D721Med (cell line): ENCODE measurements at places on chromosomes 13 and 19.

GRCh38 chr19:50982186-50982585 is 1.5 kb downstream of the KLK7 start:
- DNase-seq = no peak

- no peak for DNase-seq
Measured at GRCh38 chr13:109615721-109616420, 170.5 kb downstream of the IRS2 start.

- no peak for DNase-seq
Measured at GRCh38 chr13:32669030-32669646, 82.9 kb downstream of the PDS5B start.

- no peak for DNase-seq
Measured at GRCh38 chr19:54164369-54165068, 5.0 kb upstream of the LENG1 start.

- DNase-seq = no peak
Measured at GRCh38 chr13:46119883-46120614, 15.2 kb upstream of the CPB2 start.

GRCh38 chr13:76764429-76764828 is 121.8 kb downstream of the KCTD12 start:
- DNase-seq = no peak

- no peak for DNase-seq
Measured at GRCh38 chr19:53157626-53158025, 1.2 kb downstream of the ZNF347 start.

GRCh38 chr19:21934131-21934530 is 76.6 kb downstream of the ZNF208 start:
- DNase-seq = no peak

GRCh38 chr19:55907746-55908145 is 24.4 kb downstream of the NLRP13 start:
- no peak for DNase-seq

- no peak for DNase-seq
Measured at GRCh38 chr19:58417071-58417470, 8.6 kb downstream of the ZNF584 start.

- DNase-seq = no peak
Measured at GRCh38 chr19:40348961-40349507, 539 bp downstream of the PLD3 start.

DNA sequence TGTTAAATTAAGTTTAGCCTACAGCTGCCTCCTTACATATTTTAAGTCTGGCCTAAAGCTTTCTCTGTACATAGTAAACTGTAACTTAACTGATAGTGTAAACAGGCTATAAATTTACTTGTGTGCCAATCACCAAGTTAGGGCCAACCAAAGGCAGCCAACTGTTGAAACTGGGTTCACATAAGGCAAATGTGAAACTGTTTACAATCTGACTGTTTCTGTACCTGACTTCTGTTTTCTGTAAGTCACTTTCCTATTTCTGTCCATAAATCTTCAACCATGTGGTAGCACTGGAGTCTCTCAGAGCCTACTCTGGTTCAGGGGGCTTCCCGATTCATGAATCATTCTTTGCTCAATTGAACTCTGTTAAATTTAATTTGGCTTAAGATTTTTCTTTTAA is 103.1 kb downstream of the RAP2A start:
- DNase-seq = no peak

DNA sequence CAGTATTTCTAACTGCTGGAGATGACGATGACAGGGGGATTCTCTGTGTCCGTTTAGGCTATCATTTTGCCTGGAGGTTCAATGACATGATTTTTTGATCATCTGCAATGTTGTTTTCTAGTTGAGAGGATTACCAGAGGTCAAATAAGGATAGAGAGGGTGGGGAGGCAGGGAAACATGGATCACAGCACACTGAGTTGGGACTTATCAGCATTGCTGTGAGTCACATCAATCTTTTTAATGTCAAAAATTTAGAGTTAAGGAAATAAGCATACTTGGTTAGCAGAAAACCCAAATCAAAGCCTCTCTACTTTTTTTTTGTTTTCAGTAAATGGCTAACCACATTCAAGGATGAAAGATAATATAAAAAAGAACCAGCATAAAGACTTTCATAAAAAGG is 43.0 kb upstream of the CSNK1A1L start:
- no peak for DNase-seq

DNA sequence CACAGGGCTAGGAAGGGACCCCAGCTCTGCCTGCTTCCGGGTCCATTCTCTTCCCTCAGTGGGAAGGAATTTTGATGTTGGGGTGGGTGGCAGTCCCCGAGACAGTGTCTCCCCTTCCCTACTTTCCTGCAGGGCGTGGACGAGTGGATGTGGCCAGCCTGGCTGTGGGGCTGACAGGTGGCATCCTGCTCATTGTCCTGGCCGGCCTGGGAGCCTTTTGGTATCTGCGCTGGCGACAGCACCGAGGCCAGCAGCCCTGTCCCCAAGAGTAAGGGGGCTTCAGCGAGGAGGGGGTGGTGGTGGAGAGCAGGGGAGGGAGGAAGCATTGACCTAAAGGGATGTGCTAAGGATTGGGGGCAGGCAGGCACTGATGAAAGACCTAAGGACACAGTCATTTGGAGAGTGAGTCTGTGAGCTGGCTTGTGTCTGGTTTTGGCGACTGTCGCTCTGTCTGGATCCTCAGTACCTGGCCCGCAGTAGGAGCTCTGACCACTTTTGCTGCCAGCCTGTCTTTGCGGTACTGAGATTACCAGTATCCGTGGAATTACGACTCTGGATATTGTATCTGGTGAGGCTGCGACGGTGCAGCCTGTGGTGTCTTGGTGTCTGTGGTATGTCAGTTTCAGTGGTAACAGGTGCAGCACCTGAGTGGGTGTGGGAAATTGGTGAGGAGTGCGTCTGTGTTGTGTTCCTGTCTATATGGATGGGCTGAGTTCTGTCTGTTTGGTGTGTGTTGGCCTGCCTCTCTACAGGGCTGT is 2.4 kb upstream of the PRR12 start:
- DNase-seq = no peak

GRCh38 chr13:72782717-72783116 is 784 bp downstream of the PIBF1 start:
- no peak for DNase-seq

GRCh38 chr13:48094404-48094780 is 512 bp downstream of the MED4 start:
- DNase-seq = no peak

DNA sequence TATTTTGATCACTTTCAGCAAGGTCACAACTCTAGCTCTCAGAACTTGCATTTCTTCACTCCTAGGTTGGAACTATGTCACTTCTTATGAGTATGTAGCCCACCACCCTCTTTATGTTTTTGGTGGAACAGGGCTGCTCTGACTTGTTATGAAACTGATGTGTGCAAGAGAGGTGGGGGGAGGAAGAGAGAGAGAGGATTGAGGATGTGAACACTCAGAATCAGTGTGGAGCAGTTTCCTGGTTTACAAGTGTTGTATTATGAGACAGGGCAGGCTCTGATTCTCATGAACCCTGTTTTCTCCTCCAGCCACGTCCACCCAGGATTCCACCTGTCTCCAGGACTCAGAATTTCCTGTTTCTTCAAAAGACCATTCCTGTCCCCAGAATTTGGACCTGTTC is 16.1 kb downstream of the ZNF317 start:
- no peak for DNase-seq

DNA sequence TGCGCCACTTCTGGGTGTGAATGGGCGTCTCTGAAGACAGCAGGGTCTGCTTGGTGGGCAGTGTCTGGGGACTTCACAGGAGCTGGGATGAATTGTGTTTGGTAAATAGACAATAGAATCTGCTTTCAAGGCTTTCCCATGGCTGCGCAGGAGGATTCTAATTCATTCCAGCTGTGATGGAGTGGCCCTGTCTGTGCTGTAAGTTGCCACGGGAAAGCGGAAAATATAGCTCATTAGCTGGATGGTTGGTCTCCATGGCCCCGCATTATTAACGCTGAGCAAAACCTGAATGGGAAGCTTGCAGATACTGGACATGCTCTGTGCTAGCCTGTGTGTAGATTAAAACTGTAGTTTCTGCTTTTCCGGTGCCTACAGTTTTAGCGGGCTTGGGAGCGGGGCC is 15.6 kb upstream of the C1QTNF9 start:
- DNase-seq = no peak

DNA sequence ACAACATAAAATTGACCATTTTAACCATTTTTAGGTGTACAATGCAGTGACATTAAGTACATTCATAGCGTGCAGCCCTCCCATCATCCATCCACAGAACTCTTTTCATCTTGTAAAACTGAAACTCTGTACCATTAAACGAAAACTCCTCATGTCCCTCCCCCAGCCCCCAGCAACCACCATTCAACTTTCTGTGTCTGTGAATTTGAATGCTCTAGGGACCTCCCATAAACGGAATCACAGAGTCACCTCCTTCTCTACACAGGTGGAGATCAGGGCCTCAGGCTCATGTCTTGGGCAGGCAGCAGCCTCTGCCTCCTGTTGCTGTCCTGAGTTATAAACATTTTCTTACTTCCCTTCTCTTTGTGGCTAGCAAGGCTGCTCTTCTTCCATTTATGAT is 7.3 kb upstream of the CCNE1 start:
- no peak for DNase-seq

DNA sequence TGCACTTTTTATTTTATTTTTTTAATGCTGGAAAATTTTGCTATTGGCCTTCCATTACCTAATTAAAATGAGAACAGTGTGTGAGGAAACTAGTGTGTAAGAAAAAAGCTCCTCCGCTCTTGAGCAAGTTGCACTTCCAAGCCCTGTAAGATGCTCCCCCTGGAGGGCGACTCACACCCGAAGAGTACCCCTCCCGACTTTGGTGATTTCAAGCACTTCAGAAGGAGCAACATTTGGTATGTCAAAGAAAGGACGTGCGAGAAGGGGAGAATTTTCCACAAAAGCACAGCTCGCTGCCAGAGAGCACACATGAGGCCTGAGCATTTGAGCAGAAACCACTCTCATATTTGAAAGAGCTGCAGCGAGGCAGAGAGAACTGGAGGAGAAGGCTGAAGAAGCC is 504.4 kb downstream of the FGF9 start:
- no peak for DNase-seq
